CD4-positive, alpha-beta T cell treated with Interleukin-4 for 4 hours (primary cell): ENCODE measurements at places on chromosomes 16 and 17.

DNA sequence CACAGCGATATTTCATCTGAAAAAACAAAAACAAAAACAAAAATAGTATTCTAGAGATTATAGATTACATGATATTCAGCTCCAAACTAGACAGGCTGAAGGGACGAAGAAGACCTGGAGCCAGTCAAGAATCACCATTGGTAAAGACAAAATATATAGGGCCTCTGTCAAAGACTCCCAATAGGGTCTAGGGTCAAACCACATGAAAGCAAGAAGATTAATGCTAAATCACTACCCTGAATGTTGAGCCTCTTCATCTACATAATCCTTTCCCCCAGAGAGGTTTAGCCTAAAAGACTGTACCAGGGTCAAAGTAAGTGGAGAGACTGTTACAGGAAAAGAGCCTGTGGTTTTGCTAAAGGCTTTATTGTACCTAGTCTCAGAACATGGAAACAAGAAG is 10.8 kb upstream of the NME1 start:
- no peak for DNase-seq

DNA sequence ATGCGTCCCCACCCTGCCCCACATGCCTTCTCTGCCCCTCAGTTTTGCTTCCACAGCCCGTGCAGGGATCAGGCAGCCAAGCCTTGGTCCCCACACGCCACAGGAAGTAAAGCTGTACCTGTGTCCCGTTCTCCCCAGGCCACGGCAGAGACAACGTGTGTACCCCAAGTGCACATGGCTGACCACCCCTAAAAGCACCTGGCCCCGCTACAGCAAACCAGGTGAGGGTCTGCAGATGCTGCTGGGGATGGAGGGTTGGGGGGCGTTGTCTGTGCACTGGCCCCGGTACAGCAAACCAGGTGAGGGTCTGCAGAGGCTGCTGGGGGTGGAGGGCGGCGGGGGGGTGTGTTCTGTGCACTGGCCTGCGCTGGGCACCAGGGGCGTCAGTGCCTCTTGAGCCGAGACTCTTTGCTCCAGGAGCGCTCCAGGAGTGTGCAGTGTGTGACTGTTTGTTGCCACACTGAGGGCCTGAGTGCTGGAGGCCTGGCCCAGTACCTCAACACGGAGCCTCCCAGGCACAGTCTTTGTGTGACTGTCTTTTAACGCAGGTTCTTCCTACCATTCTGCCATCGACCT is 18.8 kb downstream of the TCF25 start:
- no peak for DNase-seq

GRCh38 chr17:80419255-80419654 is 4.3 kb downstream of the ENDOV start:
- DNase-seq = no peak

DNA sequence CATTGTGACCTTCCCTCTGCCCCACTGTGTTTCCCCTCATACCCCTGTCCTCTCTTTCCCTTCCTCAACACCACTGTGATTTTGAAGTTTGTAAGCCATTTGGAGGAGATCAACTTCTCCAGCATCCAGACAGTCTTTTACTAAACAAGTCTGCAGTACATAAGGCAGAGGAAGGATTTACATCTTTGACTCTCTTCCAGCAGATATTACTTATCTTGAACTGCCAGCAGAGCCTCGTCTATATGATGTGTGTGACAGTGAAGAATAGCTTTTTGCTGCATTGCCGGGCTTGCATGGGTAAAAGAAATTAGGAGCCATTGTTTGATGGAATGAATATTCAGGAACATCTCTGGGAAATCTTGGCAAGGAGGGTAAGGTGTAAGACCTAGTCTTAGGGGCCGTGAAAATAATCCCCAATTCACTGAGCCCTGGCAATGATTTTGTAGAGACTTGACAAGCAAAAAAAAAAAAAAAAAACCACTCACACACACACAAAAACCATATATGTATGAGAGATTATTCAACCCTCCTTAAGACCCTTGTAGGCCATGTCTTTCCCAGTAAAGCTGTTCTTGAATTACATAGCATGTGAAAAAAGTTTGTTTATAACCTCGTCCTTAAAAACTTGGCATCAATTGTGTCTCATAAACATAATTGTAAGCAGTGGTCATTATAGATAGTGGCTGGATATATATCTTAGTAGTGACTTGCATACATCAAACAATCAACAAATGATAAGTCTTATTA is 903.9 kb downstream of the CDH11 start:
- DNase-seq = no peak

GRCh38 chr16:19872935-19873334 is 11.7 kb downstream of the GPRC5B start:
- no peak for DNase-seq

- DNase-seq = no peak
These were observed 67.0 kb downstream of the MPRIP start for GRCh38 chr17:17109256-17109655.

GRCh38 chr17:52024300-52024870 is 134.1 kb downstream of the CA10 start:
- no peak for DNase-seq

GRCh38 chr16:81451753-81452680 is 7.4 kb downstream of the CMIP start:
- peak; percentile 29 for DNase-seq

- no peak for DNase-seq
These were observed 179.4 kb upstream of the NLRP1 start for GRCh38 chr17:5763595-5764306.

DNA sequence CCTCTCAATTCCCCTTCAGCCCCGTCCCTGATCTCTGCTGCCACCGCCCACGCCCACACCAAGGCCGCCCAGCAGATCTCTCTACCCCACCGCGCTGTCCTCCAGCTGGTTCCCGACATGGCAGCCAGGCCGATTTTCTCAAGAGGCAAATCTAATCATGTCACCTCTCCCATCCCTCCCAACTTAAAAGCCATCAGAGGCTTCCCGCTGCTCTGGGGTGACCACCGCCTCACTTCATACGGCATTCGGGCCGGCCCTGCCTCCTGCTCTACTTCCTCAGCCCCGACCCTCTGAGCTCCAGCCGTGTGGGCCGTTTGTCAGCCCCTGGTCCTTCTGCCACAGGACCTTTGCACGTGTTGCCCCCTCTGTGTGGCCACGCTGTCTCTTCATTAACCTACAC is 63.2 kb downstream of the RPH3AL start:
- DNase-seq = no peak

DNA sequence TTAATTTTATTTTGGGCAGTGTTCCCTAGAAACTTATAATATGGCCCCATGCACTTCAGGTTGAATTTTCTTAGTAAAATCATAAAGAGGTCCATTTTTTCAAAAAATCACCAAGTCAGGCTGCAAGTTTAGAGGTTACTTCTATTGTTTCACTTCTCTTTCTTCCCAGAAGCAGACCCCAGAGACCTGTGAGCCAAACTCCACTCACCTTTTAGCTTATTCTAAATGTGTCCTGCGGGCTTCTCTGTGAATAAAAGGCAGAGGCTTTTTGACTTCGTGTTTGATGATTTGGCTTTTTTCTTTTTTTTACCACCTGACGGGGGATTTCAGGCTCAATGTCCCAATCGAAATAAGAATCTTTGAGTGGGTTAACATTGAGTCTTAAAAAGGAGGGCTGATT is 7.4 kb downstream of the PRKCB start:
- DNase-seq = no peak

DNA sequence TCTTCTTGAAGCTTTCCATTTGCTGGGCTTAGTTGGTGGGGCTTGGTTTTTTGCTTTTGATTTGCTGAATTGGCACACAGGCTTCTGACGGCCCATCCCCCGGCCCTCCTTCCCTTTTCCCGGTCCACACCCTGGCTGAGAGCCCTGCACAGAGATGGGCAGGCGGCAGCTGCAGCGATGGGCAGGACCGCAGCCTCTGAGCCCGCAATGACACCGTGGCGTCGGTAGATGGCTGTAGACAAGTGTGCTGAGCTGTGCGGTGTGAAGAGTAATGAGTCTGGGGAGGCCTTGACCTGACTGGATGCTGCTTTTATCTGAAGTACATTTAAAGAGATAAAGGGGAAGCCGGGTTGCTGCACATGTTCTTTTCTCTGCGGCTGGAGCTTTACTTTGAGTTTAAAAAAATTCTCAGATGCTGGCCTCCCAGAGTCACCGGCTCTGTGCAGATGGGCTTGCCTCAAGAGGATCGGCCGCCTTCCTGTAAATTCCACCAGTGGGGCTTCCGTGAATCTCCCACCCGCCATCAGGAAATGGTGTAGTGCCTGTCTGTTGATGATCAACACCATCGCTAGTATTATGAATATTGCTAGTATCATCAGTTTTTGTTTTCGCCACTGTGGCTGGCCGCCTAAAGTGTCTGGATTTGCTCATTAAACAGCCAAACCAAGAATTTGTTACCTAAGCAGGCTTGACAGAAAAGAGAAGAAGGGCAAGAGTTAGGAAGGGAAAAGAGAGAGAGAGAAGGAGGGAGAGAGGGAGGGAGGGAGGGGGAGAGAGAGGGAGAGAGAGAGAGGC is 245.6 kb upstream of the RBFOX1 start:
- no peak for DNase-seq

DNA sequence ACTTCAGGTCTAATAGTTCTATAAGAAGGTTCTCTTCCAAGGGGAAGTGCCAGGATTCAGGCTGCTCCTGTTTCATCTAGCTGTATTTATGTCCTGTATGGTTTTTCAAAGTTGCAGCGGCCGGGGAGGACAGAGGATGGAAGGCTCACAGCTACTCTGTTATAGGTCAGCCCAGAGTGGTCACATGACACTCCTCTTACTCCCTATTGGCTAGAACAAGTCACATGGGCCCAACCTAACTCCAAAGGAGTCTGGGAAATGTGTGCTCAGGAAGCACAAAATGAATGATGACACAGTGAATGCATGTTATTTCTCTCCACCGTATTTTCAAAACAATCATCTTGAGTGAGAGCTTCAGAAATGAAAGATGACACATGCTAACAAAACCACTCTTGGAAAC is 645.1 kb upstream of the RBFOX1 start:
- no peak for DNase-seq

- no peak for DNase-seq
These were observed 253.4 kb downstream of the SHISA9 start for GRCh38 chr16:13154799-13155198.

- no peak for DNase-seq
These were observed 128.4 kb downstream of the SHISA9 start for GRCh38 chr16:13029786-13030185.

DNA sequence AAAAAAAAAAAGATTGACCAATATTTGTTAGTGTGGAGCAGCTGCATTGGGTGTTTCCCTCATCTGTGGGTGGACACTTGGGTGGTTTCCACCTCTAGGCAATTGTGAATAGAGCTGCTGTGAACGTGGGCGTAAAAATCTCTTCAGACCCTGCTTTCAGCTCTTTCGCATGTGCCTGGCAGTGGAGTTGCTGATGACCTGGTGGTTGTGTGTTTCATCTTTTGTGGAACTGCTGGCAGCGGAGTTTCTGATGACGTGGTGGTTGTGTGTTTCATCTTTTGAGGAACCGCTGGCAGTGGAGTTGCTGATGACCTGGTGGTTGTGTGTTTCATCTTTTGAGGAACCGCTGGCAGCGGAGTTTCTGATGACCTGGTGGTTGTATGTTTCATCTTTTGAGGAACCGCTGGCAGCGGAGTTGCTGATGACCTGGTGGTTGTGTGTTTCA is 21.4 kb downstream of the ZC3H18 start:
- peak; percentile 15 for DNase-seq

GRCh38 chr17:2700030-2700490 is 11.5 kb downstream of the CLUH start:
- no peak for DNase-seq

DNA sequence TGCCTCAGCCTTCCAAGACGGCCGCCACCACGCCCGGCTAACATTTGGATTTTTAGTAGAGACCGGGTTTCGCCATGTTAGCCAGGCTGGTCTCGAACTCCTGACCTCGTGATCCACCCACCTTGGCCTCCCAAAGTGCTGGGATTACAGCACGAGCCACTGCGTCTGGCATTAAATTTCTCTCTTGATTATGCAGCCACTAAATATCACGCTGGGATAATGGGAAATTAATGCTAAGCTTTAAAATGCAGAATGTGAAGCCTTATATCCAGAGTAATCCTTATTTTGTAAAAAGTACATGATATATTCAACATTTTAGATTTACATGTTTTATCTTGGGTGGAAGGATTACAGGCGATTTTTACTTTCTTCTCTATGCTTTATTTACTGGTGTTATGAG is 89.2 kb downstream of the ANKRD11 start:
- no peak for DNase-seq

DNA sequence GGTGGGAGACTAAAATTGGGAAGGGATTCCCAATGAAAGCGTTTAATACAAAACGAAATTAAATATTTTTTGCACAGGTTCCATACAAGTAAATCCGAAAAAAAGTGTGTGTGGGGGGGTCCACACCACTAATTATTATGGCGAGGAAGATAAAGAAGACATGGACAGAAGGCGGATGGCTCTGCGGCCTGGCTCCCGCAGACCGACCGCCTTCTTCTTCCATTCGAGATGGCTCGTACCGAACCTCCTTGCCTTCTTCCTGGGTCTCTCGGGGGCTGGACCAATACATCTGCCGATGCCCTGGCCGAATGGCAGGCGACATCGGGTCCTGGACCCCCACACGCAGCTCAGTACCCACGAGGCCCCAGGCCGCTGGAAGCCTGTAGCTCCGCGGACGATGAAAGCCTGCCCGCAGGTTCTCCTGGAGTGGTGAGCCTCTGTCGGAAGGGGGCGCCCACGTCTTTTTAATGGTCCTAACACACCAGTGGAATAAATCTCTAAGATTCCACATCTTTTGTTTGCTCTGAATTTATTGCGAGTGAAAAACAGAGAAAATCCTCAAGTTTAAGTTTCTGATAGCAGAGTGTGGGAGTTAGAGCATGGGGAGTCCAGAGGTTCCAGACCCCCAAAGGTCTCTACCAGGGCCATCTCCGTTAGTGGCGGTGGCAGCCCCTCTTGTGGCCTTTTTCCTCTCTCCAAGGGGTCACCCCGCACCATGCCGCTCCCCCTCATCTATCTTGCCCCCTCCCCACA is 1.4 kb downstream of the PRAC2 start:
- DNase-seq = peak; percentile 63

- peak; percentile 44 for DNase-seq
These were observed 732 bp downstream of the ULK2 start for GRCh38 chr17:19867079-19867328.

DNA sequence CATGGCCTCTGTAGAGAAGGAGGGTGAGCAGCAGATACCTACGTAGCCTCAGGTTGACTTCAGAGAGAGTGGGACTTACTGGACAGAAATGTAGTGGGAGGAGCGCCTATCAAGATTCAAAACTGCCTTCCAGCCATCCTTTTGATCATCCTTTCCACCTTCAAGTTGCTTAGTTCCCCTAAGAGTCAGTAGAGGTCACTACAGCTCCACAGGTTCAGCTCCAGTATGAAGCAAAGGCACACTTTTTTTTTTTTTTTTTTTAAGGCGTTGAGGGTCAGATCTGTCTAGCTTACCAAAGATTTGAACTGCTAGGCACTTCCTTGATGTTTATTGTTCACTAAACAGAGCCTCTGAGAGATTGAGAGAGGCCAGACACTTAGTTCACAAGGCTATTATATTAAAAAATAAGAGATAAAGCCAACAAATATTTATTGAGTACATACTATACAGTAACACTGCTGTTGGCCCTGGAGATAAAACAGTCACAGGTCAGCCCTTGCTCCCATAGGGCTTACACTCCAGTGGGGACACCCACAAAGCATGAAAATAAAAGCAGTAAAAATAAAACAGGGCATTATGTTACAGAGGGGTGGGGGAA is 3.1 kb downstream of the RNF227 start:
- peak; percentile 82 for DNase-seq

GRCh38 chr17:61510991-61511390 is 58.8 kb downstream of the TBX4 start:
- DNase-seq = no peak
